CD4-positive, alpha-beta T cell (primary cell): ENCODE measurements at places on chromosomes 2 and 18.

GRCh38 chr2:99836690-99837605 lies 305.4 kb downstream of the AFF3 start:
- DNase-seq: no peak

GRCh38 chr2:153197402-153198386 lies 280.9 kb downstream of the RPRM start:
- no peak for DNase-seq

- peak; percentile 2 for DNase-seq
These were observed 61.2 kb upstream of the MRPS9 start for GRCh38 chr2:104976603-104977120.

- DNase-seq: no peak
These were observed 131.6 kb downstream of the RNF144A start for GRCh38 chr2:7048762-7049294.

GRCh38 chr18:68397241-68398035 lies 317.5 kb downstream of the TMX3 start:
- DNase-seq: no peak

- DNase-seq: no peak
These were observed 9.1 kb upstream of the ATP6V1C2 start for GRCh38 chr2:10712185-10712809.

- no peak for DNase-seq
These were observed at the start of gene KLHL14 for GRCh38 chr18:32772581-32773381. Gene KLHL14, minus strand, starts transcription at chr18:32773023. Its CDS starts 2,432 bp downstream, at chr18:32770591.

DNA sequence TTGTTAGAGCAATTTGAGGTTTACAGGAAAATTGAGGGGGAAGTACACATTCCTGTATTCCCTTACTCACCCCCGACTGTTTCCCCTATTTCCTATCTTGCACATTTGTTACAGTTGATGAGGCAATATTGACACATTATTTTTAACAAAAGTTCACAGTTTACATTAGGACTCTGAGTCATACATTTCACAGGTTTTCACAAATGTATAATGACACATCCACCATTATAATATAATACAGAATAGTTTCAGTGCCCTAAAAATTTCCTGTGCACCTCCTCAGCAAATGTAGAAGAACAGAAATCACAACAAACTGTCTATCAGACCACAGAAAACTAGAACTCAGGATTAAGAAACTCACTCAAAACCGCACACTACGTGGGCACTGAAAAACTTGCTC lies 160.6 kb upstream of the RMP24 start:
- DNase-seq: no peak
